Lower lobe of right lung (tissue), 2 donors: ENCODE measurements at places on chromosomes 2 and 18. TPM values are rescaled to one million over a fixed set of nuclear protein-coding genes. Genes with fewer than 3 reads are reported as not detected.

Gene RFX8
- not detected for total RNA-seq

Gene ACVR2A
- total RNA-seq: 18.2 TPM

DNA sequence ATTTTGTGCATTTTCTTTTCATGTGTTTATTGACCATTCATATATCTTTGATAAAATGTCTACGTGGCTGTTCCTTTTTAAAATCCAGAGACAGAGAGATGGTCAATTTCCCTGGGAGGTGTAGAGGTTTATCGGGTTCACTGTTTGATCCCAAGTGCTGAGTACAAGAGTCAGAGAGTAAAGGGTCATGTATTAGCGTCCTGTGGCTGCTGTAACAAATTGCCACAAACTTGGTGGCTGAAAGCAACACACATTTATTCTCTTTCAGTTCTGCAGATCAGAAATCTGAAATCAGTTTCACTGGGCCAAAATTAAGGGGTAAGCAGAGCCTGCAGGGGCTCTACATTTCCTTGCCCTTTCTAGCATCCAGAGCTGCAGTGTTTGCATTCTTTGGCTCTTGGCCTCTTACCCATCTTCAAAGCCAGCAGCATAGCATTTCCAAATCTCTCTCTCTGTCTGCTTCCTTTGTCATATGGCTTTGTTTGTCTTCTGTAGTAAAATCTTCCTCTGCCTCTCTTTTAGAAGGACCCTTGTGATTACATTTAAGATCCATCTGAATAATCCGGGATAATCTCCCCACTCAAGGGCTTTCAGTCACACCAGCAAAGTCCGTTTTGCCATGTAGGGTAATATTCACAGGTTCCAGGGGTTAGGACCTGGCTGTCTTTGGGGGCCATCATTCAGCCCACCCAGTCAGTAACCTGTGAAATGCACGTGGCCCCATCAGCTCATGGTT, 49.9 kb downstream of the TMEM17 start:
- no peaks in the 10 kb centered on the region for H3K27me3 ChIP-seq
- H3K27ac ChIP-seq: no peak overlapping the region
- no peak overlapping the region for H3K4me3 ChIP-seq
- no peaks in the 10 kb centered on the region for H3K4me1 ChIP-seq
- H3K36me3 ChIP-seq: no peaks in the 10 kb centered on the region
- no peak for DNase-seq

- H3K4me1 ChIP-seq: peaks cover 8% of the 10 kb centered on the region
- H3K4me3 ChIP-seq: no peak overlapping the region
- H3K27ac ChIP-seq: no peak overlapping the region
- no peaks in the 10 kb centered on the region for H3K36me3 ChIP-seq
Measured at GRCh38 chr18:36415625-36416024, 118.1 kb downstream of the FHOD3 start.

- no peak overlapping the region for H3K4me3 ChIP-seq
- no peak for DNase-seq
- H3K36me3 ChIP-seq: no peaks in the 10 kb centered on the region
- H3K27ac ChIP-seq: no peak overlapping the region
- no peaks in the 10 kb centered on the region for H3K4me1 ChIP-seq
- no peaks in the 10 kb centered on the region for H3K27me3 ChIP-seq
Measured at GRCh38 chr2:188047735-188048134, 243.9 kb upstream of the GULP1 start.

GRCh38 chr2:54274781-54275242, 18.8 kb upstream of the TSPYL6 start:
- no peaks in the 10 kb centered on the region for H3K36me3 ChIP-seq
- no peak for DNase-seq
- no peaks in the 10 kb centered on the region for H3K27me3 ChIP-seq
- H3K4me3 ChIP-seq: no peak overlapping the region
- no peak overlapping the region for H3K27ac ChIP-seq

DNA sequence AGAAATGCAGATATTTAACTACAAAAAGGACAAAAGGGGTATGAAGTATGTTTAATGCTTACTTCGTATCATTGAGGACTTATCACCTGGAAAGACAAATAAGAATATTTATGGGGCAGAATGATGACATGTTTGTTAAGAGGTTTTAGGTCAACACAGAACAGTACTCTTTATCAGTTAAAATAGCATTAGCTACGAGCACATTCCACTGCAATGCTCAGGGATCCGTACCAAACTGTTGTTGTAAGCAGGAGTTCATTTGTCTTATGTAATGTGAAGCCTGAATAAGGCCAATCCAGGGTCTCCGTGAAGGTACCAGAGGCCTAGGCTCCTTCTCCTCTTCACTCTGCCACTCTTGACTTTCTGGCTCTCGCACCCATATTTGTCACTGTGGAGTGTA, 465.7 kb upstream of the NRP2 start:
- H3K27ac ChIP-seq: no peak overlapping the region
- no peaks in the 10 kb centered on the region for H3K4me1 ChIP-seq
- no peaks in the 10 kb centered on the region for H3K36me3 ChIP-seq
- no peak overlapping the region for H3K4me3 ChIP-seq
